HT1080 (cell line): ENCODE measurements at places on chromosomes 1 and 21. TPM values are rescaled to one million over a fixed set of nuclear protein-coding genes. Genes with fewer than 3 reads are reported as not detected.

- DNase-seq, result no peak
These were observed 22.0 kb downstream of the NSL1 start for GRCh38 chr1:212769459-212770167.

GRCh38 chr1:11514366-11514765 lies 35.4 kb downstream of the DISP3 start:
- no peak for DNase-seq

- no peak for DNase-seq
These were observed 51.9 kb downstream of the SYT2 start for GRCh38 chr1:202658251-202658759.

DNA sequence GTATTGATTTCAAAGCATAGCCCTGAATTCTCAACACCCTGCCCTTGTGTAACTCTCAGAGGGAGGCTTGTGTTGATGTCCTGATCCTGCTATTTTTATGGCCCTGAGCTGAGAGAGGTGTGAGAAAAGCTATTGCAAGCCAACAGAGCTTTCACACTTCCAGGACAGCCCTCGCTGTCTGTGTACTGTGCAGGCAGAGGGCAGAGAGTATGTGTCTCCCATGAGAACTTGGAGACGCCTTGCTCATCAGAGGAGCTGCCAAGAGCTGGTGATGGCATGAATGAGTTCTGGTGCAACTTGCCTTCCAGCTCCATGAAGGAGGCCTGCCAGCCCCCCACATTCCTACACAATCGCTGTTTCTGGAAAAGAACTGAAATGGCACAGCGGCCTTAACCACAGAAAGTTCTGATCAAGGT lies 144.1 kb upstream of the AJAP1 start:
- DNase-seq, result no peak

DNA sequence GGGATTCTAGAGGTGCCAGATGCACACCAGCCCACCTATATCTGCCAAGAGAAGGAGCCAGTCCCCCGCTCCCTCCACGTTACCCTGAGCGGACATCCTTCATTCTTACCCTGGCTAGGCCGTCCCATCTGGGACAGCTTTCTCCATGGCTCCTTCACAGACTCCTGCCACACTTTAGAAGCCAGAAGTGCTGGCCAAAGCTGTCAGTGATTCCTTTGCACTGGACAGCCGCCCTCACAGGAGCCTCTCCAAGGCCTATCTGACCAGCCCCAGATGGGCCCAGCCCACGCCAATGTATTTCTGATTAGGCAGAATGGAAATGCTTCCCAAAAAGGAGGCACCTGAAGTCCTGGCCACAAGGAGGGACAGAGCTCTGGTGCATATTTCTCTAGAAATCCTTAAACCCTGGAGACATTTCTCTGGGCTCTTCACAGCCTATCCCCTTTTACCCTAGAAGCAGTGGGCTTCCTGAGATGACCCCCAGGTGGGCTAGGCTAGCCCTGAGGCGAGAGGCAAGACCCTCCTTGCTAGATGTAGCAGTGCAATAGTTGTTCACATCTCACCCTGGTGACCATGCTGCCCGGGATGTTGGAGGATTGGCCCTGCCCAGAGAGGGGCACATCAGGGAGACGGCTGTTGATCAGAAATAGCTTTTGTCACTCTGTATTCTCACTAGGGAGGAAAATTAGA lies 44.1 kb downstream of the RASSF5 start:
- no peak for DNase-seq

GRCh38 chr1:111882986-111883560 lies 106.4 kb downstream of the KCND3 start:
- DNase-seq, result no peak

GRCh38 chr1:154664331-154665002 lies 56.5 kb upstream of the ADAR start:
- no peak for DNase-seq

GRCh38 chr1:86154571-86155050 lies 2.0 kb downstream of the COL24A1 start:
- no peak for DNase-seq

DNA sequence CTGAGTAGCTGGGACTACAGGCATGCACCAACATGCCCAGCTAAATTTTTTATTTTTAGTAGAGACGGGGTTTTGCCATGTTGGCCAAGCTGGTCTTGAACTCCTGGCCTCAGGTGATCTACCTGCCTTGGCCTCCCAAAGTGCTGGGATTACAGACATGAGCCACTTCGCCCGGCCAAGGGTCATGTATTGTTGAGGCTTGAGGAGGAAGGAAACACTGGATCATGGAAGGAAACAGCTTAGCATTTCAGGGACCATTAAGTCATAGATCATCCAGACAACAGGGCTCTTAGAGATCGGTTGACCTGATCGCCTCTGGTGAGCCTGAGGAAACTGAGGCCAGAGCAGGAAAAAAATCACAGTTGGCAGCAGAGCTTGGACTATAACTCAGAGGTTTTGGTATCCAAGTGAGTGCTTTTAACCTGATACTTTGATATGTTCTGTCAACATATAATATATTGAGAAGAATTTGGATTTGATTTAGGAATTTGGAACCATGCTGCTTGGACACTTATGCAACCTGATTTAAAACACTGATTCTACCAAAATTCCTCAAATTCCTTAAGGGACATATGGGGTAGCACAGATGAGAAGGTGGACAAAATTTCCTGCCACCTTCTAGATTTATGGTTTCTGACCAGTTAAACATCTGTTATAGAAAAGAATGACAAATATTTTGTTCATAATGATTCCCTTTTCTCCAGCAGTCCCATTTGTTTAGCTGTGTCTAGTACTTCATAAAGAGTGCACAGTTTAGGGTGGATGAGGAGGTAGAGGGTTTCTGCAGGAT lies 13.1 kb upstream of the BMP8A start:
- no peak for DNase-seq

- DNase-seq, result peak; percentile 2
These were observed 265.8 kb downstream of the DPYD start for GRCh38 chr1:97654876-97655585.

- peak; percentile 7 for DNase-seq
These were observed 29.9 kb downstream of the PMVK start for GRCh38 chr1:154906621-154907081.

DNA sequence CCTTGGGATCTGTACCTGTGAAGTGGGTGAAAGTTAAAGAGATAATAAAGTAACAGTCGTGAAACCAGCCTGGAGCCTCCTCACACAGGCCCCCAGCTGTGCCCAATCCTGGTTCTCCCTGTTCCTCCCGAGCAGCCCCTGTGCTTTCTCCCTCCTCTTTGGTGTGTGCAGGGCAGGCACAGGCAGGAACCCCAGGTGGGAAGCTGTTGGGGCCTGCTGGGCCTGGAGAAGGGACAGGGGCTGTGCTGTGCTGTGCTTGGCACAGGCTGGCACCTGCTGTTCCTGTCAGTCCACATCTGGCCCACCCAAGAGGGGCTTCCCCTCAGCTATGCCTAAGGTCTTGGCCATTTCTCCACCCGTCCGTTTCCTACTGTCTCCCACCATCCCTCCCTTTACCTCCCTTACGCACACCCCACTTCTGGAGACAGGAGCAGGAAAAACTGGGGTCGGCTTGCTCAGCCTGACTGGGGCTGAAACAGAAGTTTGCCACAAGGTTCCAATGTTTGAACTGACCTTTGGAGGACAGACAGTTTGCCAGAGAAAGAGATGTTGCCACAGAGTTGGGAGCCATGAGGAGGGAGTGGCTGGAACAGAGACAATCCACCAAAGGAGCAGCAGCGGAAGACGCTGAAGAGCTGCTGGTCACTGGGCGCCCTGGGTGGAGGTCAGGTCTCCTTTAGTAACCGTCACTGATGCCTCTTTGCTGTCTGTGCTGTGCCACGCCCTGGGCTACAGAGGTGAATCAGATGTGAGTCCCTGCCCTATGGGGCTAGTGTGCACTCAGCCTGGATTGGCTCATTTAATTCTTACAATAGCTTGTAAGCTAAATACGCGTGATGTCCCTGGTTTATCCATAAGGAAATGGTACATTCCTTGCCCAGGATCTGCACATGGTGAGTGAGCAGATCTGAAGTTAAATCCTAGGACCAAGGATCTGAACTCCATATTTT lies 18.8 kb upstream of the ARTN start:
- no peak for DNase-seq

DNA sequence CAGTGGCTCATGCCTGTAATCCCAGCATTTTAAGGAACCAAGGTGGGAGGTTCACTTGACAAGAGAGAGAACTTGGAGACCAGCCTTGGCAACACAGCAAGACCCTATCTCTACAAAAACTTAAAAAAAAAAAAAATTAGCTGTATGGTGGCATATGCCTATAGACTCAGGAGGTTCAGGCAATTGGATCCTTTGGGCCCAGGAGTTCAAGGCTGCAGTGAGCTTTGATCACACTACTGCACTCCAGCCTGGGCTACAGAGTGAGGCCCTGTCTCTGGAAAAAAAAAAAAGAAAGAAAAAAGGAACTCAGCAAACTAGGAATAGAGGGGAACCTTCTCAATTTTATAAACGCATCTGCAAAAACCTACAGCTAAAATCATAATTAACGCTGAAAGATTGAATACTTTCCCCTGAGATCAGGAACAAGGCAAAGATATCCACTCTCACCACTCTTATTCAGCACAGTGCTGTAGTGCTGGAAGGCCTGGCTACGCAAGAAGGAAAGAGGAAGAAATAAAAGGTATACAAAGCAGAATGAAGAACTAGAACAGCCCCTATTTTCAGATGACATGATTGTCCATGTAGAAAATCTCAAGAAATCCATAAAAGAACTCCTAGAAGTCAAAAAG lies 21.6 kb downstream of the HSF2BP start:
- no peak for DNase-seq

DNA sequence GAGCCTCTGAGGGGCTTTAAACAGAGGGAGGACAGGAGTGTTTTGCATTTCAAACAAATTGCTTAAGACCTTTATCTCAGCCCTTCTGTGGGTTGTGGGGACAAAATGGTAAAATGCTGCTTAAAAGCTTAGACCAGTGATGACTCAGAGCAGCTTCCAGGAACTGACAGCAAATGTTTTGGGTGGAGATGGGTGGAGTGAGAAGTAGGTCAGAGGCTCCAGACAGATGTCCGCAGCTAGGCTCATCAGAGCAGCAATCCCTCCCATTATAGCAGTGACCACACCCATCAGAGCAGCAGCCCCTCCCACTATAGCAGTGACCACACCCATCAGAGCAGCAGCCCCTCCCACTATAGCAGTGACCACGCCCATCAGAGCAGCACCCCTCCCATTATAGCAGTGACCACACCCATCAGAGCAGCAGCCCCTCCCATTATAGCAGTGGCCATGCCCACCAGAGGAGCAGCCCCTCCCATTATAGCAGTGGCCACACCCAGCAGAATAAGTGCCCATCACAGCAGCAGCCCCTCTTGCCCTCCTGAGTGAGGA lies 532.2 kb downstream of the MATN1 start:
- DNase-seq, result peak; percentile 61

DNA sequence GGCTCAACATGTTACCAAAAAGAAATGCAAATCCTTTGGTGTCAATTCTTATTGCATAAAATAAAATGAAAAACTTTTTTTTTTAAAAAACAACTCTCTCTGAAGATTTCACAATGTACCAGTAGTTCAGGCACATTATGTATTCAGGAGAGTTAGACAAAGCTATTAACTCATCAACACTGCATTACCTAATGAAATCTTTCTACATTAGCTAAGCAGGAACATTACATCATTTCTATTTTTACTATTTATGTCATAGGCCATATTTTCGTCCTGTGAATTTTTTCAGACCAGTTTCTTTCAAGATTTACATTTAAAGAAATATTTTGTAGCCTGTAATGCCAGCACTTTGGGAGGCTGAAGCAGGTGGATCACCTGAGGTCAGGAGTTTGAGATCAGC lies 366.2 kb downstream of the USH2A start:
- DNase-seq, result no peak

- DNase-seq, result peak; percentile 37
These were observed 31.9 kb upstream of the FCGR2A start for GRCh38 chr1:161473348-161473747.

GRCh38 chr1:230463326-230463725 lies 37.2 kb upstream of the PGBD5 start:
- DNase-seq, result no peak

- no peak for DNase-seq
These were observed 110.9 kb downstream of the KCNN3 start for GRCh38 chr1:154759196-154759595.

GRCh38 chr1:66679140-66679539 lies 73.1 kb upstream of the DYNLT5 start:
- no peak for DNase-seq

- peak; percentile 35 for DNase-seq
These were observed 4.9 kb downstream of the TGFB2 start for GRCh38 chr1:218350035-218350525.

DNA sequence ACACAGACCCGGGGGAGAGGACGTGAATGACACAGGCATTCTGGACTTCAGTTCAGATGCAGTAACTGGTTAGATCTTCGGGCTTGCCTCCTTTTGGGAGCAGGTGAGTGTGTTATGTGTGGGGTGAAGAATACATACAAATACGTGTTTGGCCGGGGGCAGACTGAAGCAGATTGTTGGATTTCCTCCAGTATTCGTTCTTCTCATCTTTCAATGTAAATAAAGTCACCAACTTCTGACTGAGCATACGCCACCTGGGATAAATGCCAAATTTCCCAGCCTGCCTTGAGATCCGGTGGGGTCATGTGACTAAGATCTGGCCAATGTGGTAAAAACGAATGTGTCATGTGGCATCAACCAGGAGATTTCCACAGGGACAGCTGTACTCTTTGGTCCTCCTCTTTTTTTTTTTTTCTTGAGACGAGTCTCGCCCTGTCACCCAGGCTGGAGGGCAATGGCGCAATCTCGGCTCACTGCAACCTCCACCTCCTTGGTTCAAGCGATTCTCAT lies 189.8 kb downstream of the RGS7 start:
- peak; percentile 34 for DNase-seq

- DNase-seq, result no peak
These were observed 2.8 kb downstream of the PHGDH start for GRCh38 chr1:119714583-119714982.

DNA sequence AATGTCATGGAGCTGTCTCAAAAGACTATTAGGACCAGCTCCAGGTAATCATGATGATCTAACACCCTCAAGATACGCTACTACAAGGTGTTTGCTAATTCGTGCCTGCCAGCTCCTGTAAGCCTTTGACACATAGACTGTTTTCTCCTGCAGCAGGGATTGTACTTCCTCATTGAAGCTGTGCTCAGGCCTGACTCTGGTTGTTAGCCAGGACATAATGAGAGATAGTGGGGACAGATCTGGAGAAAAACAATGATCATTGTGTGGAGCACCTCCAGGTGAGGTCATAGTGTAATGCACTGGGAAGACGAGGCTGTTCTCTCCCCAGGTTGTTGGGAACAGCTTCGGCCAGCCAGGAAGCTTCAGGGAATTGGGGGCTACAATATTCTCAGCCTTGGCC lies 94.6 kb downstream of the SETD4 start:
- no peak for DNase-seq

- DNase-seq, result no peak
These were observed 70.8 kb downstream of the PLA2G4A start for GRCh38 chr1:186899577-186899976.

- DNase-seq, result no peak
These were observed 222.7 kb upstream of the OLFM3 start for GRCh38 chr1:102219463-102219862.

The OR2T11 gene
- total RNA-seq, result not detected in 2 replicates

The TDRD10 gene
- total RNA-seq, result not detected in 2 replicates

The PIP5K1A gene
- total RNA-seq, result 40.7 and 49.6 TPM in 2 replicates

The CHIT1 gene
- total RNA-seq, result not detected in 2 replicates

The KCNJ9 gene
- total RNA-seq, result not detected in 2 replicates

The RIMKLA gene
- 0.33 and 0.61 TPM in 2 replicates for total RNA-seq
